ENCODE measurements at places on chromosomes 11 and 22.

DNA sequence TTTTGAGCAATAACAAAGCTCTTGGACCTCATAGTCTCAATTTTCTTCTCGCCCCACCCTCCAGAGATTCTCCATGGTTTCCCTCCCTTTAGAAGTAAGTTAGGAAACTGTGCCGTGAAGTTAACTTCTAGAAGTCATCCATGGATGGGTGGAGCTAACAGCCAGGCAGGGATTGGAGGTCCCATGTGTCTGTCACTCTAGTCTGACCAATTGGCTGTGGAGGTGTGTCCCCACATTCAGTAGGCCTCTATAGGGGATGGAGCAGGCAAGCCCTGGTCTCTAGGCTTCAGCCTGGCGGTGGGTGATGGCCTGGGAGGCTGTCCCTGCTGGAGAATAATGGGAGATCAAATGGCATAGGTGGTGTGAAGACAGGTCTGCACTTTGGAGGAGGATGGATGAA is 50.7 kb downstream of the TP53I11 start:
- DNase-seq: no peak

GRCh38 chr11:5124891-5125620 is 13.1 kb downstream of the OR52A5 start:
- no peak for DNase-seq

GRCh38 chr11:129315781-129316579 is 59.7 kb upstream of the BARX2 start:
- DNase-seq: no peak

- DNase-seq: no peak
Observed at GRCh38 chr11:57900320-57900719, 123.4 kb upstream of the OR9Q1 start.

- DNase-seq: no peak
Observed at GRCh38 chr11:129163714-129164164, 28.4 kb downstream of the ARHGAP32 start.

DNA sequence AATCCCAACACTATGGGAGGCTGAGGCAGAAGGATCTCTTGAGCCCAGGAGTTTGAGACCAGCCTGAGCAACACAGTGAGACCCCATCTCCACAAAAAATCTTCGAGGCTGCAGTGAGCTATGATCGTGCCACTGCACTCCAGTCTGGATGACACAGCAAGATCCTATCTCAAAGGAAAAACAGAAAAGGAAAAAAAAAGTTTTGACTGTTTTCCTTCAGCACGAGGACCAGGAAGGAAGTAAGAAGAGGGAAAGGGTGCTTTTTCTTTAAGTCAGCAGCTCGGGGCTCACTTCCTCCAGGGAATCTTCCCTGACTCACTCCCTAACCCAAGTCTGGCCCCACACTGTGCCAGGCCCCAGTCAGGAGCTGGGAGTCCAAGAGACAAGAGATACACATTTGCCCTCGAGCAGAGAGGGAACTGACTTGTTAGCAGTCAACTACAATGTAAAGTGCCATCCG is 14.2 kb downstream of the ARRB1 start:
- DNase-seq: no peak

GRCh38 chr11:131957875-131958274 is 587.5 kb downstream of the NTM start:
- no peak for DNase-seq

- DNase-seq: no peak
Observed at GRCh38 chr11:88531831-88532230, 194.3 kb upstream of the CTSC start.

DNA sequence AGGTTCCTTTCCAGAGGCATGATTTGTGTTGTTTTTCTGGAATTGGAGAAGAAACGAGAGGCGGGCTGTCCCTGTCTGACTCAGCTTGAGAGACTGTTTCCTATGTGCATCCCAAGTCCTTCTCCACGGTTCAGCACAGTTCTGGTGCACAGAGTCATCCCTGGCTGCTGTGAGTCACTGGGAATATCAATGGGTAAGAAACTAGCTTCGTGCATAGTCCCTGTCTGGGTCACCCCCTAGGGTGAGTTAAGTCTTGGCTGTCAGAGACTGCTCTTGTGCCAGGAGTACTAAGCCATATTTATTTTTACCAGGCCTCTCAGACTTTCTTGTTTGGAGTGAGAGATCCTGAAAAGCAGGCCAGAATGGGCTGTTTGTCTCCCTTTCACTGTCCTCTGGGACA is 2.4 kb upstream of the LRP4 start:
- DNase-seq: no peak

DNA sequence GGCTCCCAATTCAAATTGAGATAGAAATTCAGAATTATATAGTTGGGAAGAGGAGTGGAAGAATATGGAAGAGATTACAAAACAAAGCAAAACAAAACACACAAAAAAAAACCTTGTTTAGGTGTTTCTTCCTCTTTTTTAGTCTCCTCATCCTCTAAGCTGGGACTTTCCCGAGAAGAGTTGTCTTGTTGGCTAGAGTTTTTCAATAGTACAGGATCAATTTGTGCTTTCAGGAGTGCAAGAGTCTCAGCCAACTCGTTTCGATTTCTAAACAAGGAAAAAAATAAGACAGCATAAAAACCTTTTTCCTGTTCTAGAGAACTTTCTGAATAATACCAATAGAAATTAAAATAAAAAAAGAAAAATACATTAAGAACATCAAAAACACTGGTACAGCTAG is 87.8 kb upstream of the CLNS1A start:
- no peak for DNase-seq

DNA sequence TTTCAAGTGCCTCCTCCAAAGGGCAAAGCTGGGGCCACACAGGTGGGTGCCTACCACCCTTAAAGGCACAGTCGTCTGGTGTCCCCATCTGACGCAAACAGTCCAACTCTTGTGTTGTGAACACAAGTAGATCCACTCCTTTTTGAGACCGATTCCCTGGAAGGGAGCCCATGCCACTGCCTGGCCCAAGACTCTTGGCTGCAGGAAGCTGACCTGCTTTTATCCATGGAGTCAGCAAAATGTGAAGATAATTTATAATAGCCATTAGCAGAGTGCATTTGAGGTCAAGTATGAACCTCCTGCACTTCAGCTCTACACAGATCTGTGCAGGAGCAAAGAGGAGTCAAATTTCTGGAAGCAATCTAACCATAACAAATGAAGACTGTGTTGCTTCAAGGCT is 68.5 kb downstream of the ADM start:
- no peak for DNase-seq

GRCh38 chr11:13091373-13091772 is 82.3 kb downstream of the RASSF10 start:
- DNase-seq: no peak

- DNase-seq: no peak
Observed at GRCh38 chr22:42893371-42894150, 36.5 kb upstream of the ARFGAP3 start.

DNA sequence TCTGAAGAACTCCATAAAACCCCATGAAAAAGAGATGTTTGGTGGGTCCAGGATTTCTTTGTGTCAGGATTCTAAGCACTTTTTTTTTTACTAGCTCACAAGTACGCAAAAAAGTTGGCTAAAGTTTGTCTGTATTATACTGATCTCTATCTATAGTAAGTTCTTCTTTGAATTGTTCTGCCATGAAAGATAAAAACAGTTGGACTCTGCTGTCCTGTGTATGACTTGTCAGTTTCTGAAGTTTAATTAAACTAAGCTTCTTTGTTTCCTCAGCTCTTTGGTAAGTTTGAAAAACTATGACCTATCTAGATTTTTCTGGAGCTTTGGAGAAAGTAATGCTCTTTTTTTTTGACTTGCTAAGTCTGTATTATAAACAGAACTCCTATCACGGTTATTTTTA is 812.2 kb upstream of the LUZP2 start:
- no peak for DNase-seq

- no peak for DNase-seq
Observed at GRCh38 chr11:73325036-73325981, 17.2 kb downstream of the ARHGEF17 start.

GRCh38 chr11:82012276-82012675 is 721.4 kb downstream of the FAM181B start:
- DNase-seq: no peak

GRCh38 chr22:29040385-29041275 is 21.0 kb downstream of the C22orf31 start:
- DNase-seq: peak; percentile 24

- DNase-seq: no peak
Observed at GRCh38 chr11:63459586-63459985, 31.4 kb downstream of the PLAAT5 start.

DNA sequence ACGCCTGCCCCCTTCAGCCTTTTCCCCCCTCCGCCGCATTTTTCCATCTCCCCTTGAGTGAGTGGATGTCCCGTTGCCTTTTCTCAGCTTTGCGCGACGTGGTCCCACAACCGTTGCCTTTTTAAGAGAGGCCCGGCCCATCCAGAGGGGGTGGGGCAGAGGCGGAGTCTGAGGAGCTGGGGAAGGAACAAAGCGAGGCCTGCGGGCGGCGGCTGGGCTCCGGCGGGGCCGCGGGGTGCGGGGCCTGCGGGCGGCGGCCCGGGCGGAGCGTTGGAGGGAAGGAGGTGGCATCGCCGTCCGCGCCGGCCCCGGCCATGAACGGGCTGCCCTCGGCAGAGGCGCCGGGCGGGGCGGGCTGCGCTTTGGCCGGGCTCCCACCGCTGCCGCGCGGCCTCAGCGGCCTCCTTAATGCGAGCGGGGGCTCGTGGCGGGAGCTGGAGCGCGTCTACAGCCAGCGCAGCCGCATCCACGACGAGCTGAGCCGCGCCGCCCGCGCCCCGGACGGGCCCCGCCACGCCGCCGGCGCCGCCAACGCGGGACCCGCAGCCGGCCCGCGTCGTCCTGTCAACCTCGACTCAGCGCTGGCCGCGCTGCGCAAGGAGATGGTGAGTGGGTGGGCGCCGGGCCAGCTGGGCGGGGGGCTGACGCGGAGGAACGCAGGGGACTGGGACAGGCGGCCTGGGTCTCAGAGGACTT is at the start of gene FAM89B:
Gene FAM89B (plus strand): TSS at position 183 of the 696 bp plus-strand sequence. CDS start 132 bp downstream, at position 315.
- peak; percentile 75 for DNase-seq

GRCh38 chr11:40306938-40307548 is 1152.4 kb downstream of the LRRC4C start:
- no peak for DNase-seq

- peak; percentile 9 for DNase-seq
Observed at GRCh38 chr11:32052215-32052614, 38.7 kb upstream of the RCN1 start.

DNA sequence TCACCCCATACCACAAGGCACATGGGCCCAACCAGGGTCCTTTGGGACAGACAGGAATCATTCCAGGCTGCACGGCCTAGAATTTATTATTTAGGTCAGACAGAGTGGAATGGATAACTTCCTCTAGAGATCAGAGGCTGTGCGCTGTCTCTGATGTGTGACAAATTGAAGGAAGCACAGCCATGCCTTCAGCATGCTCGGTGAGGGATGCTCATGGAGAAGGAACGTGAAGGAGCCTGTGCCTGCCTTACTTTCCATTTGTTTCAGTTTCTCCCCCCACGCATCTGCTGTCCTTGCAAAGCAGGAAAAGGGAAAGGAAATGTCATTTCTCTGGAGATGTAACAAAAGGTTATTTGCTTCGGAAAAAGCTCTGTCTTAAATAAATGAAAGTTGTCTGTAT is 644.1 kb downstream of the OPCML start:
- no peak for DNase-seq

DNA sequence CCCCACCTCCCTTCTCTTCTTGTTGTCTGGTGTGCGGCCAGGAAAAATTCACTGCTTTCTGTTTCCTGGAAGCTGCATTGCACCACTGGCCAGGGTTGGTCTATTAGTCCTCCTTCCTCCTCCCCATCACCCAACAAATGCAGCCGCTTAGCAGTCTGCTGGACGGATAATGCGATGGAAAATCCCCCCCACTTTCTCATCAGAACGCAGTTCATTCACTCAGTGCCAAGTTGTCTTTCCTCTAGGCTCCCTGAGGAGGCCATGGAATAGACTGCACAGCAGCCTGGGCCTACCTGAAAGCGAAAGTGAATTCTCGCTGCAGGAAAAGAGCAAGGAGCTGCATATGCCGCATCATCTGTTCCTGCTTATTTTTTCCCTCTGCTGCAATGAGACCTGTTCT is 513.6 kb downstream of the METTL15 start:
- no peak for DNase-seq

DNA sequence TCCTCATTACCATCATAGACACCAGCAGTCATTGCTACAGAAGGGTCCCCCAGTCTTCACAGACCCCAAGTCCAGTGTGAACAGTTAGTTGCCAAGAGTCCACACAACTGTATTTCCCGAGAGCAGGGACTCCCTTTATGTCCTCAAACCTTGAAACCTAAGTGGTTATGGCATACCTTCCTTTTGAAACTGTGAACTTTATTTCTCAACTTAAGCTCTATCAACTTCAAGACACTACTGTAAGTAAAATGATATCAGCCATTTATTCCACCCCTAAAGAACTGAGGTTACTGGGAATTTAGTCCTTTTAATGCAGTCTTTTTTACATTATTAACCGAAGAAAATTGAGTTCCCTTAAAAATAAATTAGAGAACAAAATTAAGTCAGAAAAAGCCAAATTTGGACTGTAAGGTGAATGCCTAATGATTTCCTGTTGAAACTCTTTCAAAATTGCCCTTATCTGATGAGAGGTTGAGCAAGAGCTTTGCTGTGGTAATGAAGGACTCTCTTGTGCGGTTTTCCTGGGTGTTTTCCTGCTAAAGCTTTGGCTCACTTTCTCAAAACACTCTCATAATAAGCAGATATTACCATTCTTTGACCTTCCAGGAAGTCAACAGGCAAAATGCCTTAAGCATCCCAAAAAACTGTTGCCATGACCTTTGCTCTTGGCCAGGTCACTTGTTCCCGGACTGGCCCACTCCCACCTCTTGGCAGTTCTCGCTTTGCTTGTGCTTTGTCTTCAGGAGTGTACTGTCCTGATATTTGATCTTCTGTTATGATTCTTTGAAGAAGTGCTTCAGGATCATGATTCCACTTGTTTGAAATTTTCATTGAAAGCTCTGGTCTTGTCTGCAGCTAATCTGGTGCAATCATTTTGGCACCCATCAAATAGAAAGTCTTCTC is 765.4 kb upstream of the ANO3 start:
- no peak for DNase-seq

GRCh38 chr22:27919942-27920755 is 1.1 kb upstream of the PITPNB start:
- DNase-seq: no peak

DNA sequence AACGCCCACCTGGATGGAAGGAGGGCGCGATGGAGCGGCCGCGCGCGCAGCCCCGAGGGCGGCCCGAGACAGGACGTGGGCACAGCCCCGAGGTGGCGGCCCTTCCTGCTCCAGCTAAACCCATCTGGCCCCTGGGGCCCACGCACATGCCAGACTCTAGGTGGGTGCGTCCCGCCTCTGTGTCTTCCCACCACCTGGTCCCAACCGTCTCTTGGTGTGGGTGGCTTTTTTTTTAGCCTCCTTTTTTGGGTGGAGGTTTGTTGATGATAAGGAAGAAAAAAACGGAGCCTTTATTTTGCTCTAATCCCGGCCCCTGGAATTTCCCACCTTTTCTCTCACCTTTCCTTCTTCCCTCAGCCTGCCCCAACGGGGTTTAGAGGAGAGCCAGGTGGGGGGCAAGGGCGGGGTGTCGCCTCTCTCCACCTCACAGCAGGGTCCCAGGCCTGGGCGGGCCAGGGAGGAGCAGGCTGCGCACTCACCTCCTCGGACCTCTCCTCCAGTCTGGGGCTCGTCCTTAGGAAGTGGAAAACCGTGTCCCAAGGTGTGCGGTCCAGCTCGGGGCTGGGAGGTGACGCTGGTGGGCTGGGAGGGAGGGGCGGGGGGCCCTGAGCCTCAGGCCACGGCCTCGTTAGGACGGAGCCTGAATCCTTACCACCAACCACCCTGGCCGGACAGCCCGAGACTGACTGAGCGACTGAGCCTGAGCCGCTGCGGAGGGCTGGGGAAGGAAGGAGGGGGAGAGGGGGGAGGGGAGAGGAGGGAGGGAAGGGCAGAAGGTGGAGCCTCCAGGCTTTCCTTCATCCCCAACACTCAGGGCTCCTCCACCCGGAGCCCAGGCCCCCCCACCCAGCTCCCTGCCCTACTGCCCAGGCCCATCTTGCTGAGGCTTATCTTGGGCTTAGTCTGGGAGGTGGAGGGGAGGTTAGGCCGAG is at the start of gene SOX10:
Gene SOX10 (minus strand): TSS at position 696 of the 932 bp plus-strand sequence. CDS start 771 bp downstream, outside the sequence.
- no peak for DNase-seq
